ENCODE measurements at places on chromosomes 5 and 9. TPM values are rescaled to one million over a fixed set of nuclear protein-coding genes. Genes with fewer than 3 reads are reported as not detected.

DNA sequence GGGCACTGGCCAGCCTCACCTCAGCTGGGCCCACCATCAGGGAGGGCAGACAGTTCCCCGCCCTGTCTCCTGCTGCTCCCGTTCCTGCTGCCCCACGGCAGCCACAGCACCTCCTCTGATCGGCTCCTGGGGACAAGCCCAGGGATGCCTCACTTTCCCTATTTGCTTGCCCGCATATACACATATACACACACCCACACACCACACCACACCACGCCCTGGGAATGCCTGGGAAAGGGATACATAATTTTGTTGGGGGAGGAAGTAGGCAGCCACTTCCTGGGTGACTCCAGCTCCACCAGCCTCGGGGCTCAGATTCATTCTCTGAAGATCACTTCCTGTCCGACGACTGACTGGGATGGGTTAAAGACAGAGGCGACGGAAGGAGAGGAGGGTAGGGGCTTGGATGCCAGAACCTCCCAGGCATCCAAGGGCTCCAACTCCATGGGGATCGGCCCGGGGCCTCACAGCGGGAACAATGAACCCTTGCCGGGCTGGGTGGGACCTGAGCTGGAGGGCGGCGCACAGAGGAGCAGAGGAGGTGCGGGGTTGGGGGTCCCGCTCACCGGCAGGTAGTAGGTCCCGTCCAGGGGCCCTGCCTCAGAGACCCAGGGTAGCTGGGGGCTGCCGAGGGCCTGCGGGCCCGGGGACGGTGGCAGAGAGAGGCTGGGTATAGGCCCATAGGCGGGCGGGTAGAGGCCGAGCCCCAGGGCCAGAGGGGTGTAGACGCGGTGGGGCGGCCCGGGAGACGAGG, 2.0 kb upstream of the MZB1 start:
- H3K36me3 ChIP-seq, result no peaks in the 10 kb centered on the region
- no peak overlapping the region for H3K27ac ChIP-seq
- peaks cover 5% of the 10 kb centered on the region for H3K4me1 ChIP-seq
- DNase-seq, result peak; percentile 28
- H3K4me3 ChIP-seq, result no peak overlapping the region

Gene ANKRD31
- under 0.01 TPM for total RNA-seq

GRCh38 chr9:115730845-115731244, 422.7 kb upstream of the PAPPA start:
- H3K27ac ChIP-seq, result no peak overlapping the region
- DNase-seq, result peak; percentile 13
- H3K36me3 ChIP-seq, result no peaks in the 10 kb centered on the region
- H3K4me3 ChIP-seq, result no peak overlapping the region
- H3K4me1 ChIP-seq, result no peaks in the 10 kb centered on the region
- H3K27me3 ChIP-seq, result no peaks in the 10 kb centered on the region

Gene SAPCD2
- 3.4 TPM for total RNA-seq

DNA sequence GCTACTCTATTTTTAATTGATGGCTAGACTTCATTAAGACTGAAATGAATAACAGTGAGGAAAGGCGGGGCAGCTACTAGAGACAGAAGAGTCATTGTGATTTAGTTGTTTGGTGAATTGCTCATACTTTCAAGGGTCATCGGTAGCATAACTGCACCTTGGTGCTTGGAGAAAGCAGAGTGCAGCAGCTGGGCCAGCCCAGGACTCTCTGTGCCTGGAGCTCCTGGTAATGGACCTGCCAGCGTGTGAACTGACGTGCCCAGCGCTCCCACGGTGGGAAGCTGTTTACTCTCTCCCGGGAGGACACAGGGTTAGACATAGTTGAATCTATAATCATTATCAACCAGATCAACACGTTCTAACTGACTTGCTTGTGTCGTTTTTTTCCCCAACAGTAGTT, 42.9 kb downstream of the LURAP1L start:
- peaks cover 5% of the 10 kb centered on the region for H3K36me3 ChIP-seq
- peak; percentile 55 for DNase-seq
- peak overlapping the region; percentile 70 for H3K27ac ChIP-seq
- H3K4me3 ChIP-seq, result no peak overlapping the region
- peaks cover 21% of the 10 kb centered on the region for H3K4me1 ChIP-seq
- H3K27me3 ChIP-seq, result no peaks in the 10 kb centered on the region

Gene PPP3R2
- not detected for total RNA-seq

GRCh38 chr5:148973455-148973854, 89.4 kb downstream of the SH3TC2 start:
- H3K4me3 ChIP-seq, result no peak overlapping the region
- H3K27ac ChIP-seq, result peak overlapping the region; percentile 60
- DNase-seq, result peak; percentile 67
- no peaks in the 10 kb centered on the region for H3K36me3 ChIP-seq
- H3K27me3 ChIP-seq, result no peaks in the 10 kb centered on the region

DNA sequence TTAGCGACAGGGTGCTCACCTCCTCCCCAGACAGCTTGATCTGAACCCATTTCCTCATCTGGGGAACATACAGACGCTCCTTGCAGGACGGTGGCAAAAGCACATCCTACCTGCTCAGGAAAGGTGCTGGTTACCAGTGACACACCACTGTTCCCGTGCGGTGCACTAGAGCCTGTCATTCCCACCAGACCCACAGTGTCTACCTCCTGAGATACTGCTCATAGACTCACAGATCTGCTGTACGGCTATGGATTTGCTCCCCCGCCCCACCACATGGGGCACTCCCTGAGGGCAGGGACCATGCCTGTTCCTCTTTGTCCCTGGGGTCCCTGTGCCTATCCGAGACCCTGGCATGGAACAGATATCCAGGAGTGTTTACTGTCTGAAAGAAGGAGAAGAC, 208.9 kb downstream of the PAX5 start:
- no peaks in the 10 kb centered on the region for H3K36me3 ChIP-seq
- no peak overlapping the region for H3K4me3 ChIP-seq
- no peak for DNase-seq
- H3K4me1 ChIP-seq, result no peaks in the 10 kb centered on the region
- H3K27me3 ChIP-seq, result peaks cover 52% of the 10 kb centered on the region
- no peak overlapping the region for H3K27ac ChIP-seq

DNA sequence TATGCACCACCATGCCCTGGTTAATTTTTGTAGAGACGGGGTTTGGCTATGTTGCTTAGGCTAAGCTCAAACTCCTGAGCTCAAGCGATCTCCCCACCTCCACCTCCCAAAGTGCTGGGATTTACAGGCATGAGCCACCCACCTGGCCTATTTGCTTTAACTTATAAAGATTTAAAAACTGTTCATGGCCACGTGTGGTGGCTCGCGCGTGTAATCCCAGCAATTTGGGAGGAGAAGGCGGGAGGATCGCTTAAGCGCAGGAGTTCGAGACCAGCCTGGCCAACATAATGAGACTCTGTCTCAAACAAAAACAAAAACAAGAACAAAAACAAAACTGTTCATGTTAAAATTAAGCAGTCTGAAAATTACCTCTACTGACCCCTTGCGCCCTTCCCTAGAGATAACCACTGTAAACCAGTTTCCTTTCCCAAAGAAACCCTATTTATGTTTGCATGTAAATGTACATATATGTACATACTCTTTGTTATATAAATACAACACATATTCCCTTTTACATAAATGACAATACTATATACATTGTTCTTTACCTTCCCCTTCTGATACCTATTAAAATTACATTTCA, 1.5 kb downstream of the AK6 start:
- no peak overlapping the region for H3K27ac ChIP-seq
- no peaks in the 10 kb centered on the region for H3K4me1 ChIP-seq
- no peak overlapping the region for H3K4me3 ChIP-seq
- no peaks in the 10 kb centered on the region for H3K27me3 ChIP-seq
- H3K36me3 ChIP-seq, result peaks cover 17% of the 10 kb centered on the region

Gene OR1L8
- not detected for total RNA-seq

Gene DCTN4
- total RNA-seq, result 50.2 TPM

Gene SUSD3
- total RNA-seq, result 0.54 TPM

Gene NRARP
- not detected for total RNA-seq

GRCh38 chr5:124614836-124615385, 131.5 kb downstream of the ZNF608 start:
- no peak overlapping the region for H3K4me3 ChIP-seq
- peaks cover 2% of the 10 kb centered on the region for H3K4me1 ChIP-seq
- H3K27me3 ChIP-seq, result no peaks in the 10 kb centered on the region
- no peak for DNase-seq

Gene BTNL9
- not detected for total RNA-seq

- H3K4me1 ChIP-seq, result peaks cover 17% of the 10 kb centered on the region
- DNase-seq, result peak; percentile 80
- peaks cover 13% of the 10 kb centered on the region for H3K36me3 ChIP-seq
Measured at GRCh38 chr9:110912419-110913291, 125.6 kb downstream of the LPAR1 start.

Gene SPATA31A1
- total RNA-seq, result not detected

DNA sequence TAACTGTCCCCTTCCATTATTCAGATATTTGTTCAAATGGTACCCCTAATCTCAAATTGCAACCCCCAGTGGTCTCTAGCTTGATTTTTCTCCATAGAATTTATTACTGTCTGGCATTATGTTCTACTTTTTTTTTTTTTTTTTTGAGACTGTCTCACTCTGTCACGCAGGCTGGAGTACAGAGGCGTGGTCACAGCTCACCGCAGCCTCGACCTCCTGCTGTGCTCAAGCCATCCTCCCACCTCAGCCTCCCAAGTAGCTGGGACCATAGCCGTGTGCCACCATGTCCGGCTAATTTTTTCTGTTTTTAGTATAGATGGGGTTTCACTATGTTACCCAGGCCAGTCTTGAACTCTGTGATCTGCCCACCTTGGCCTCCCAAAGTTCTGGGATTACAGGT, 2.0 kb upstream of the REEP5 start:
- DNase-seq, result no peak
- peaks cover 2% of the 10 kb centered on the region for H3K27me3 ChIP-seq
- no peak overlapping the region for H3K4me3 ChIP-seq
- no peaks in the 10 kb centered on the region for H3K4me1 ChIP-seq
- peaks cover 4% of the 10 kb centered on the region for H3K36me3 ChIP-seq

- no peaks in the 10 kb centered on the region for H3K4me1 ChIP-seq
- H3K4me3 ChIP-seq, result no peak overlapping the region
- H3K27me3 ChIP-seq, result no peaks in the 10 kb centered on the region
Measured at GRCh38 chr9:110455860-110456259, 118.2 kb upstream of the TXNDC8 start.

GRCh38 chr5:17019324-17019723, 83.2 kb upstream of the MYO10 start:
- H3K4me3 ChIP-seq, result no peak overlapping the region
- DNase-seq, result peak; percentile 72
- H3K4me1 ChIP-seq, result peaks cover 18% of the 10 kb centered on the region
- no peaks in the 10 kb centered on the region for H3K27me3 ChIP-seq

DNA sequence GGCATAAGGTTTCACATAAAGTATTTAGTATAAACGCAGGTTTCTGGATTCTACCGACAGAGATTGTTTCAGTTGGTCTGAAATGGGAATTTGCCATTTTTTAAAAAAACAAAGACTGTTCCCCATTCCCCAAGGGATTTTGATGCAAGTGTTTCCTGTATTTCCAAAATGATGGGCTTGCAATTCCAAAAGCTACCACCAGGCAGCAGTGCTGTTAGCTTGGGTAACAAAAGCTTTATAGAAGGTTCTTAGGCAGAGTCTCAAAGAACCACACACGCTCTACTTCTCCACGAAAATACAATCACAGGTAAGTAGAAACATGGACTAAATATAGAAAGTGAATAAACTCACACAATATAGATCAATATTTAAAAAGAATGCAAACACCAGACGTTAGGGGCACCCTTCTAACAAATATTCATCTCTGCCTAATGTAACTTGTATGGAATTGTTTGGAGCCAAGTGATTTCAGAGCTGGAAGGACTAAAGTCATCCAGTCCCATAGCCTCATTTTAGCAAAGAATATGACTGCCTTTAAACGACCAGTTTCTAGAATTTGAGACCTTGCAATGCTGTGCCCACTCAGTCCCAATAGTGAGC, 154.3 kb downstream of the SPOCK1 start:
- H3K27me3 ChIP-seq, result 0 out of 2 replicates have a peak, but pooled peaks cover 2% of the 10 kb centered on the region
- no peak overlapping the region for H3K27ac ChIP-seq
- DNase-seq, result peak; percentile 53
- H3K36me3 ChIP-seq, result no peaks in the 10 kb centered on the region
- H3K4me3 ChIP-seq, result no peak overlapping the region
- no peaks in the 10 kb centered on the region for H3K4me1 ChIP-seq

Gene HTR4
- not detected for total RNA-seq

DNA sequence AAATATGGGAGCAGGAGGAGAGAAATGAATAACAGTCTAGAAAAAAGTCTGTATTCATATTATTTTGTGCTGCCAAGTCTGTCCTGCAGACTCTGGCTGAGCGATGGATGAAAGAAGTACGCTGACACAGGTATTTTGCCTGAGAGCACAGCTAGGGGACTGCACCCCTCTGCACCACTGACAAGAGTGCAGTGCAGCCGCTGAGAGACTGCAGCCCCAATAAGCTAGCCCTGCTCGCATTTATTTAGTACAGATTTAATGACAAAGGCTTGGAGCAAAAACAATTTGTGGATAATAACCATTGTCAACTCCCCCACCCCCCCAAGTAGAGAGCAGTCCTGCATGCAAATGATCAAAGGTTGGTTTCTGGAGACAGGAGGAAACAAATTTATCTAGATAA, 13.3 kb upstream of the MRPS30 start:
- no peak overlapping the region for H3K27ac ChIP-seq
- no peaks in the 10 kb centered on the region for H3K36me3 ChIP-seq
- H3K27me3 ChIP-seq, result no peaks in the 10 kb centered on the region
- H3K4me1 ChIP-seq, result no peaks in the 10 kb centered on the region
- no peak overlapping the region for H3K4me3 ChIP-seq
- no peak for DNase-seq

Gene UBQLN1
- total RNA-seq, result 129 TPM

GRCh38 chr5:81486711-81487110, 92.8 kb upstream of the ACOT12 start:
- H3K4me3 ChIP-seq, result no peak overlapping the region
- H3K27me3 ChIP-seq, result no peaks in the 10 kb centered on the region
- H3K27ac ChIP-seq, result no peak overlapping the region
- no peak for DNase-seq
- no peaks in the 10 kb centered on the region for H3K4me1 ChIP-seq
- no peaks in the 10 kb centered on the region for H3K36me3 ChIP-seq

DNA sequence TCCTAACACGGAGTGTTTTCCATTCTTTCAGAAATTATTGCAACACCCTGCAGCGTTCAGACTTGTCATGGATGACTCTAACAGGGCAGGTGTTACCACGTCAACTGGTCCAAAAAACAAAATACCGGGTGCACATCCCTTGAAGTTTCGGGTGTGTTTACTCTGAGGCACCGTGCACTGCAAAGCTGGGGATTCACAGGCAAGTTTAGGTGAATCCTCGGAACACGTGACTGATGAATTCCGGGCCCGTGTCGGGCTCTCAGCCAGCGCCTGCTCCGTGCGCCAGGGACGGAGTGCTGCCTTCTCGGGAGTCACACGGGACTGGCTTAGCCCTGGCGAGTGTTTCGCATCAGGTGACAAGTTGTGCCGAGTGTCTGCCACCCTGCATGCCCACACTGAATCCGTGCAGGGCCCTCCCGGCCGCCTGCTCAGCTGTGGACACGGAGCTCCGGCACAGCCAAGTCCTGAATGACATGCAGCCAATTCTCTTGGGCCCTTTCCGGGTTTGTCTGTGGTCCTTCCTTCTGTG, 66.0 kb upstream of the IRX4 start:
- no peak overlapping the region for H3K27ac ChIP-seq
- DNase-seq, result no peak
- H3K27me3 ChIP-seq, result no peaks in the 10 kb centered on the region
- H3K36me3 ChIP-seq, result no peaks in the 10 kb centered on the region

Gene NSUN2
- 55.5 TPM for total RNA-seq

Gene ANKRD33B
- total RNA-seq, result 2.5 TPM
